Aorta (tissue), 5 donors: ENCODE measurements at places on chromosomes 16 and 17. TPM values are rescaled to one million over a fixed set of nuclear protein-coding genes. Genes with fewer than 3 reads are reported as not detected.

DNA sequence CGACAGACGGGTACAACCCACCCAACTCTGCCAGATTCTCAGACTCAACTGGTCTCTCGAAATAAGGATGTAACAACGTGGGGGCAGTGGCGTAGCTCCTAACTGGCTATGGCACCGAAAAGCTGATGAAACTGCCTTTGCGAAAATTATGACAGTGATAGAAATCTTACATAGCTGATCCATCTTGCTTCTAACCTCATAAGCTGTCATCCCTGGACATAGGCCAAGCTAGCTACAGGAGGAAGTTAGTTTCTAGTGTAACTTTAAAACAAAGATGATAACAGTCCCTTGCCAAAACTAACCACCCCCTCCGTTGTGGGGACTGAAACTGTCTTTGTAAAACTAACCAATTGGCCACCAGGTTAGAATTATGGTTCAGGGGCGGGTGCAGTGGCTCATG is 220.1 kb downstream of the SLC39A11 start:
- H3K4me1 ChIP-seq, result no peaks in the 10 kb centered on the region
- H3K36me3 ChIP-seq, result no peaks in the 10 kb centered on the region
- no peak overlapping the region for H3K4me3 ChIP-seq
- H3K27me3 ChIP-seq, result no peaks in the 10 kb centered on the region

RRAD gene
- 30.1 TPM for total RNA-seq

GRCh38 chr16:54245788-54246453 is 40.7 kb downstream of the IRX3 start:
- H3K4me3 ChIP-seq, result no peak overlapping the region
- no peak for DNase-seq
- no peaks in the 10 kb centered on the region for H3K4me1 ChIP-seq

GRCh38 chr16:89201439-89202377 is 1.4 kb upstream of the SLC22A31 start:
- H3K36me3 ChIP-seq, result no peaks in the 10 kb centered on the region
- H3K27me3 ChIP-seq, result no peaks in the 10 kb centered on the region

DNA sequence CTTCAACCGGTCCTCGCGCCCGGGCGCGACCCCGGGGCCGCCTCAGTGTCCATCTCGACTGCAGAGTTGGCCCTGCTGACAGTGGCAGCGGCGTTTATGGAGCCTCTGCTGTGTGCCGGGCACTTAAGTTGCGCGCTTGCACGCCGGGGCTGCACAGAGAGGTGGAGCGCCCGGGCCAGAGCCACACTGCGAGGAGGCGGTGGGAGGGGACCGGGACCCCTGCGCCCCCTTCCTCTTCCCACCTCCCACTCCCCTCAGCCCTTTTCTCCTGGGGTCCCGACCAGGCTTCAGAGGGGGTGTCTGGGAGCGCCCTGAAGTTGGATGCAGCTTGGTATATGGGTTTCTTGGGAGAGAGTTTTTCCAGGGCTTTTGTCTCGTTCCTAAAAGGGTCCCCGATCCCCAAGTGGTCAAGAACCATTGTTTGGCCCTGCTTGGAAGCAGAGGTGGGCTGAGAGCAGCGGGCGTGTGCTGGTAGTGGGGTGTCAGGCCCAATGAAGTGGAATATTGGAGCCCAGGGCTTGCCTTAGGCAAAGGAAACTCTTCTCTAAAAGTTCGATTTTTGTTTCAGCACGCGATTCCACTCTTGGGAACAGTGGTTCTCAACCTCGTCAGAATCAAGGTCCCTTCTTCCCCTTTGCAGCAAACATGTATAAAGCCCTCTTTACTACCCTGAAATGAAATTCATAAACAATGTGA is 605 bp downstream of the MRTFB start:
- H3K27me3 ChIP-seq, result no peaks in the 10 kb centered on the region
- H3K36me3 ChIP-seq, result no peaks in the 10 kb centered on the region
- no peak overlapping the region for H3K27ac ChIP-seq
- H3K4me3 ChIP-seq, result peak overlapping the region; percentile 89

TAF15 gene
- 167 TPM for total RNA-seq

DNA sequence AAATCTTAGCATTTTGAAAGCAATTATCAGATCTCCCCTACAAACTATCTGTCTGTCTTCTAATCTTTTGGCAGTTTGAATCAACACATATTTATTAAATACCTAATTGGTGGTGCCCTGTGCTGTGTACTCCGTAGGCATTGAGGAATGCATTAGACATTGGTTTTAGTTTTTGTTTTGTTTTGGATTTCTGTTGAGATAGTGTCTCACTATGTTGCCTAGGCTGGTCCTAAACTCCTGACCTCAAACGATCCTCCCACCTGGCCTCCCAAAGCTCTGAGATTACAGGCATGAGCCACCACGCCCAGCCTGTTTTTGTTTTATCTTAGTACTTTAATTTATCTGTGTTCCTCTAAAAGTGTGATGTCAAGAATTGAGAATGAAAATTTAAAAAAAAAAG is 124.8 kb upstream of the RBL2 start:
- no peaks in the 10 kb centered on the region for H3K27me3 ChIP-seq
- no peaks in the 10 kb centered on the region for H3K4me1 ChIP-seq
- no peak overlapping the region for H3K4me3 ChIP-seq
- H3K36me3 ChIP-seq, result no peaks in the 10 kb centered on the region
- no peak overlapping the region for H3K27ac ChIP-seq

GRCh38 chr16:31461921-31462804 is 2.9 kb downstream of the ARMC5 start:
- H3K27ac ChIP-seq, result no peak overlapping the region
- no peak overlapping the region for H3K4me3 ChIP-seq
- peak; percentile 53 for DNase-seq
- H3K27me3 ChIP-seq, result no peaks in the 10 kb centered on the region
- no peaks in the 10 kb centered on the region for H3K4me1 ChIP-seq

MT1M gene
- total RNA-seq, result 11.8 TPM

GRCh38 chr17:4485676-4486646 is 12.7 kb upstream of the SPNS2 start:
- DNase-seq, result no peak
- H3K4me3 ChIP-seq, result no peak overlapping the region
- H3K36me3 ChIP-seq, result no peaks in the 10 kb centered on the region
- H3K4me1 ChIP-seq, result no peaks in the 10 kb centered on the region
- H3K27me3 ChIP-seq, result no peaks in the 10 kb centered on the region

C16orf46 gene
- 0.24 TPM for total RNA-seq

GUCY2D gene
- total RNA-seq, result not detected

DNA sequence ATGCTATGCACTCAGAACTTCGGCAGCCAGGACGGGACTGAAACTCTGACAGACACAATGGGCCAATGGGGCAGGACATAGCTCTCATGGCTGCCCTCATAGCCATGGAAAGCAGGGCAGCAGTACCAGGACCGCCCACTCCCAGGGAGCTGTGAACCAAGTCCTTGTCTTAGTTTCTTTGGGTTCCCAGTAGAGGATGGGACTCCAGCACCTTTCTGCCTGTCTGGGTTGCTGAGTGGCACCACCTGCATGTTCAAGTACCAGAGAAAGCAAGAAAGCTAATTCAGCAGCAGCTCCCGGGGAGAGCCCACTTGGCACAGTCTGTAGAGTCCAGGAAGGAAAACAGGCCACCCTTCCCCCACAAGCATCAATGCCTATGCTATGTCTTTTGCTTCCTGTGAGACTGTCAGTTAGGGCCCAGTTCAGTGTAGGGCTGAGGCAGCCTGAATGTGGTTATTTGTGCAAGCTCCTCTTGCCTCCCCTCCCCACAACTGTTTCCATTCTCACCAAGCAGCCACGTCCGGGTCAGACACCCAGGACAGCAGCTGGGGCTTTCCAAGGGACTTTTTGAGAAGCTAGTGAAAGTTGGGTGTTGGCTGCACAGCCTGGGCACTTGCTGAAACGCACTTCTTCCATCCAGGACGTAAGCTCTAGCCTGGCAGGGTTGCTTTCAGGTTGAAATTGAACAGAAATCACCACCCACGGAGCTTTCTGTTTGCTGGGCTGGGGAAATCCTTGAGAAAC is 7.8 kb downstream of the SUPT4H1 start:
- peaks cover 16% of the 10 kb centered on the region for H3K36me3 ChIP-seq
- no peak overlapping the region for H3K4me3 ChIP-seq
- no peak overlapping the region for H3K27ac ChIP-seq
- no peak for DNase-seq
- H3K27me3 ChIP-seq, result no peaks in the 10 kb centered on the region
- no peaks in the 10 kb centered on the region for H3K4me1 ChIP-seq

BICDL2 gene
- 0.18 TPM for total RNA-seq

DNAH9 gene
- total RNA-seq, result 0.18 TPM

- no peaks in the 10 kb centered on the region for H3K27me3 ChIP-seq
- H3K4me3 ChIP-seq, result no peak overlapping the region
- no peak for DNase-seq
- H3K27ac ChIP-seq, result no peak overlapping the region
Measured at GRCh38 chr17:73760439-73760758, 116.2 kb upstream of the SDK2 start.

DNA sequence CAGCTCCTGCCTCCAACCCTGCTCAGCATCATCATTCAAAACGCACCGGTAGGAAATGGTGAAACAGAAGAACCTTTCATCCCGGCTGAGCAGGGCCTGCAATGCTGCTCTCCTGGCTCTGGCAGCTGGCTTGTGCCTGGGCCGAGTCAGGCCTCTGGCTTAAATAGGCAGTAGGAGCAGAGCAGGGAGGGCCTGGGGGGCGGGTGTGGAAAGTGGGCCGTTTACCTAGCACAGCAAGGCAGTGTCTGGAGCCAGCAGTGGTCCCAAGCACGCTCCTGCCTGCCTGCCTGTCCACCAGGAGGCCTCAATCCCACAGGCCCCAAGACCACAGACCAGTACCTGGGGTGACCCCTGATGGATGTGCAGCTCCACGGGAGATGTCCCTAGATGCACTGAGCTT is 59.3 kb downstream of the SMPD3 start:
- H3K4me1 ChIP-seq, result no peaks in the 10 kb centered on the region
- no peak overlapping the region for H3K27ac ChIP-seq
- no peaks in the 10 kb centered on the region for H3K27me3 ChIP-seq
- no peak overlapping the region for H3K4me3 ChIP-seq

GRCh38 chr16:51181503-51181811 is 30.4 kb upstream of the SALL1 start:
- no peak for DNase-seq
- H3K27me3 ChIP-seq, result no peaks in the 10 kb centered on the region
- H3K27ac ChIP-seq, result no peak overlapping the region
- no peaks in the 10 kb centered on the region for H3K4me1 ChIP-seq
- H3K4me3 ChIP-seq, result no peak overlapping the region

- no peak for DNase-seq
- no peak overlapping the region for H3K4me3 ChIP-seq
- no peak overlapping the region for H3K27ac ChIP-seq
- H3K4me1 ChIP-seq, result no peaks in the 10 kb centered on the region
- H3K36me3 ChIP-seq, result no peaks in the 10 kb centered on the region
- no peaks in the 10 kb centered on the region for H3K27me3 ChIP-seq
Measured at GRCh38 chr16:49800876-49801275, 55.0 kb downstream of the ZNF423 start.

- DNase-seq, result peak; percentile 89
- no peaks in the 10 kb centered on the region for H3K36me3 ChIP-seq
- no peaks in the 10 kb centered on the region for H3K27me3 ChIP-seq
- H3K4me1 ChIP-seq, result no peaks in the 10 kb centered on the region
Measured at GRCh38 chr16:81745704-81746558, 33.2 kb upstream of the PLCG2 start.

DNA sequence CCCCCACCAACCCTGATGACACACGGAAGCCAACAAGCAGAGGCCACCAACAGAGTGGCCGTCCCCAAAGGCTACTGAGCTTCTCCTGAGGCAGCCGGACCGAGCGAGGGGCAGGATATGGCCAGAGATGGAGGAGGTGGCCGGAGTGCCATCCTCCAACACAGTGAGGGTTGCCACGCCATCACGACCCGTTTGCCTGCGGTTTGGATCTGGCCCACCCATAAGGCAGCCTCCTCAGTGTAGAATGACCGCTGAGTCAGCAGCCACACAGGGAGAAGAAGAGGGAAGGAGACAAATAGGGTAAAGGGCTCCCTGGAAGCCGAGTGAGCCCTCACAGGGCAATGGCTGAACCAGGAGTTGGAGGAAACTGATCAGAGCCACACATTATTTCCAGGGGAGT is 13.8 kb downstream of the HNF1B start:
- no peak overlapping the region for H3K4me3 ChIP-seq
- no peaks in the 10 kb centered on the region for H3K36me3 ChIP-seq
- H3K4me1 ChIP-seq, result no peaks in the 10 kb centered on the region
- no peaks in the 10 kb centered on the region for H3K27me3 ChIP-seq
- no peak overlapping the region for H3K27ac ChIP-seq

- no peak overlapping the region for H3K27ac ChIP-seq
- no peaks in the 10 kb centered on the region for H3K36me3 ChIP-seq
- no peaks in the 10 kb centered on the region for H3K4me1 ChIP-seq
- peaks cover 4% of the 10 kb centered on the region for H3K27me3 ChIP-seq
- DNase-seq, result no peak
Measured at GRCh38 chr16:57871456-57871855, 69.2 kb upstream of the KIFC3 start.

- H3K27me3 ChIP-seq, result no peaks in the 10 kb centered on the region
- no peaks in the 10 kb centered on the region for H3K36me3 ChIP-seq
Measured at GRCh38 chr16:58236231-58236690, 38.4 kb upstream of the CSNK2A2 start.

GRCh38 chr17:45366049-45366448 is 49.2 kb upstream of the MAP3K14 start:
- no peak for DNase-seq
- no peaks in the 10 kb centered on the region for H3K4me1 ChIP-seq

DNA sequence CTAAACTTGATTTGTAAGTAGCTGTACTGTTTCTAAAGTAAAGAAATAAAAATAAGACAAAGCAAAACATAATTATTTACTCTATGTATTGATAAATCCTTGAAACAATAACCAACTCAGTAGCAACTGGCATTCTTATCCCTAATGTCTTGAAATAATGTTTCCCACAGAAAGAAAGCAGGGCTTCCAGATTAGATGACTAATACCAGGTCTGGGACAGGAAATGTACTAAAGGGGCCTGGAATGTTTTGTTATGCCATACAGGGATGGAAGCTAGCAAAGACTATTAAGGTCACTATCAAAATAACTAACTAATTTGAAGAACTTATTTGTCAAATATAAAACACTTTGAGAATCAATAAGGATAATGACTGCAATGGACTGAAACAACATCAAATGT is 82.1 kb downstream of the CFDP1 start:
- no peaks in the 10 kb centered on the region for H3K36me3 ChIP-seq
- DNase-seq, result no peak
- no peaks in the 10 kb centered on the region for H3K27me3 ChIP-seq

DNA sequence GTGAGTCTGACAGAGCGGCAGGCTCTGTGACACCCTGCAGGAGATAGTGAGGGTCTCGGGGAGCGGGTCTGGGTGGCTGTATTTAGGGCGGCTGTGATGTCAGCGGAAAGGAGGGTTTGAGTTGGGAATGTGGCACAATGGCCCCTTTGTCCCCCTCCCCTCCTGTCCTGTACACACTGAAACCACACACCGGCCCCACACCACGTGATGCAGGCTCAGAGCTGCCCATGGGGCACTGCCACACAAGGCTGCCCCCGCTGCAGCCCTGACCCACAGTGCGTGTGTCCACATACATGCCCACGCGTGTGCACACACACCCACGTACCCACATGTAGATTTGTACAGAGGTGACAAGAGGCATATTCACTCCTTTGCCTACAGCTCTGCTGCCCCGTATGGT is 15.3 kb downstream of the SGCA start:
- H3K27me3 ChIP-seq, result no peaks in the 10 kb centered on the region
- no peaks in the 10 kb centered on the region for H3K36me3 ChIP-seq
- DNase-seq, result peak; percentile 72
- H3K4me3 ChIP-seq, result no peak overlapping the region
- H3K27ac ChIP-seq, result peak overlapping the region; percentile 13

RND2 gene
- 2.7 TPM for total RNA-seq

CCL8 gene
- total RNA-seq, result 3.6 TPM

KREMEN2 gene
- total RNA-seq, result not detected

KRT39 gene
- total RNA-seq, result not detected

GRCh38 chr17:82120148-82120547 is 22.1 kb upstream of the FASN start:
- DNase-seq, result no peak
- no peak overlapping the region for H3K27ac ChIP-seq
- no peaks in the 10 kb centered on the region for H3K4me1 ChIP-seq
- H3K27me3 ChIP-seq, result no peaks in the 10 kb centered on the region
